Activated gamma-delta T cell (primary cell): ENCODE measurements at places on chromosomes 2 and 18.
A peak's percentile ranks its signal among the peaks of the same experiment; 100 is the strongest.

- peak; percentile 20 for DNase-seq
Observed at GRCh38 chr2:95345563-95346230, 48.5 kb downstream of the KCNIP3 start.

DNA sequence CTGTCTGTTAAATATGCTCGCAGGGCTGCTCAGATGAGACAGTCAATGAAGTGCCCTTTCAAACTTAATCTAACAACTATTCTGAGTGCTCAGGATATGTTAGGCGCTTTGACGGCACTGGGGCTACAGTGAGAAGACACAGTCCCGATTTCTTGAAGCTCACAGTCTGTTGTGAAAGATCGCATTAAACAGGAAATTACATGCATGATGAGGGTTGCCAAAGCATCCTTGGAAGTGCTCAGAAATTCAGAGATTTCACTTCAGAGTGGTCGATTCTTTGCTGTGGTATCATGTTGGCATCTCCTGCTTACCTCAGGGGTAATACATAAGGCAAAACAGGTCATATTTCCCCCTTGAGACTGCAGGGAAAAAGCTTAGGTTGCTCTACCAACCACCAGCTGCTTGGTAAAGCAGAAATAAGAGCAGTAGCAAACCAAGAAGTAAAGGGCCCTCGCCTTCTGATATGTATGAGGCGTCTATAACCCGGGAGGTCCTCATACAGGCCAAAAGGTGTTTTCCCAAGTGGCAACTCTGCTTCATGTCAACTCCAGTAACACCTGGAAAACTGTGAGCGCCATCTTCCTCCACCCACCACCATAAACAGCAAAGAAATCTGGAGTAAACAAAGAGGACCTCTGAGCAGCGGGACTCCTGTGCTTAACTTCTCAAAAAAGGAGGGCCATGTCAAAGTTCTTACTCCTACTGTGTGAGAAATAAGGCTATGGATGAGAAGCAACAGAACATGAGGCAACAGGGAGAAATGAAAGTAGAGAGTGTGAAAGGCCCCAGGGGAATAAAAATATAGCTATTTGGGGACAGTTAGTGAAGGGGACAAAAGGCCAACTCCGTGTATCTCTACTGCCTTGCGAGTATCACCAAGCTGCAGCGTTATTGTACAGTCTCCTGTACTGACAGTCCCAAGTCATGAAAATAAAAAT is 79.3 kb downstream of the CLHC1 start:
- no peak for DNase-seq

DNA sequence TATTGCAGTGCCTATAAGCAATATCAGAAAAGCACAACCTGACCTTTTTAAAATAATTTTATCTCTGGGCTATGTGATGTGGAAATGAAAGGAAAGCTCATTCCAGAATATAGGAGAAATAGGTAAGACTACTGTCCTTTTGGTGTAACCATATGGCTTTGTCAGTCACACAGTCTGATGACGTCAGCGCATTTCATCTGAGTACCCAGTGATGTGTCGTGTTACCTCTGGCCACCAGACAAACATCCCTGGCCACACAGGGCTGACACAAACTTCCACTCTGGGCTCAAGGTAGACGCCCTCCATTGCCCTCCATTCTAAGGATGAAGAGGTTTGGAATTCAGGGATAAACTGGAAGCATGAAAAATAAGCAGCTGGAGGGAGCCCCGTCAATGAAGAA is 506.7 kb downstream of the CMPK2 start:
- no peak for DNase-seq

DNA sequence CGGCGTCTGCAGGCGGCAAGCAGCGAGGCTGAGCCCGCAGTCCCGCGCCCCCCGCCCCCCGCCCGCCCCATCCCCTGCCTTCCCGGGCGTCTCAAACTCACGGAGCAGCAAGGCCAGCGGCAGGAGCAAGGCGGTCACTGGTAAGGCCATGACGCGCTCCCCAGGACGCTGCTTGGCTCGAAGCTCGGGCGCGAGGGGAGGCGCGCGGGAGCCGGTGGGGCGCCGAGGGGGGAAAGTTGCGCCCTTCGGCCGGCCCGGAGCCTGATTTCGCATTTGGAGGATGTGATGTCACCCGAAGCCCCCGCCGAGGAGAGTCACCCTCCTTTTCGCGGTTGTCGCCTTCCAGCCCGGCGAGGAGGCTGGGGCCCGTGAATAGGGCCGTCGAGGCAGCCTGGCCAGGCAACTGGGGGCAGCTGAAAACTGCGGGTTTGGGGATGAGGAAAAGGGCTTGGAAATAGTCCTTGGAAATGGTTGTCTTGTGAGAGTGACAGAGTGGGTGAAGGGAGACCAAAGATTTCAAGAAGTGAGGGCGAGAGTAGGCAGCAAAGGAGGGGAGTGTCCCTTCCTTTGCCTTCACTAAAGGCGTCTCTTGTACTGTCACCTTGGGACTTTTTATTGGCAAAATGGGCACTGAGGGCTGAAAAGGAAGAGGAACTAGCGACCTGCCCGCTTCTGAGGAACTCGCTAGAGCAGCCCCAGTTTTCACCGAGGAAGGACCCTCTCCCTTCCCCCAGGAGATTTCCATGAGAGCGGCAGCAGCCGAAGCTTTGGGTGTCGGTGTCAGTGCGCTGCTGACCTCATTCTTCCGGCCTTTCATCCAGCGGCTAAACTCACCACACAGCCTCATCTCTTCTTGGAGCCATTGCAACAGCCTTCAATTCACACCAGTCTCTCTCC is at the start of gene CD8A:
Gene CD8A, minus strand, starts transcription at position 238 of the 897 bp plus-strand sequence. Its CDS starts 88 bp downstream, at position 150.
- DNase-seq = peak; percentile 27

GRCh38 chr18:55637204-55637603 is 49.2 kb upstream of the TCF4 start:
- DNase-seq = no peak

- no peak for DNase-seq
Observed at GRCh38 chr18:80105369-80106167, 3.5 kb upstream of the ADNP2 start.

- no peak for DNase-seq
Observed at GRCh38 chr18:42520138-42520537, 565.1 kb downstream of the PIK3C3 start.

DNA sequence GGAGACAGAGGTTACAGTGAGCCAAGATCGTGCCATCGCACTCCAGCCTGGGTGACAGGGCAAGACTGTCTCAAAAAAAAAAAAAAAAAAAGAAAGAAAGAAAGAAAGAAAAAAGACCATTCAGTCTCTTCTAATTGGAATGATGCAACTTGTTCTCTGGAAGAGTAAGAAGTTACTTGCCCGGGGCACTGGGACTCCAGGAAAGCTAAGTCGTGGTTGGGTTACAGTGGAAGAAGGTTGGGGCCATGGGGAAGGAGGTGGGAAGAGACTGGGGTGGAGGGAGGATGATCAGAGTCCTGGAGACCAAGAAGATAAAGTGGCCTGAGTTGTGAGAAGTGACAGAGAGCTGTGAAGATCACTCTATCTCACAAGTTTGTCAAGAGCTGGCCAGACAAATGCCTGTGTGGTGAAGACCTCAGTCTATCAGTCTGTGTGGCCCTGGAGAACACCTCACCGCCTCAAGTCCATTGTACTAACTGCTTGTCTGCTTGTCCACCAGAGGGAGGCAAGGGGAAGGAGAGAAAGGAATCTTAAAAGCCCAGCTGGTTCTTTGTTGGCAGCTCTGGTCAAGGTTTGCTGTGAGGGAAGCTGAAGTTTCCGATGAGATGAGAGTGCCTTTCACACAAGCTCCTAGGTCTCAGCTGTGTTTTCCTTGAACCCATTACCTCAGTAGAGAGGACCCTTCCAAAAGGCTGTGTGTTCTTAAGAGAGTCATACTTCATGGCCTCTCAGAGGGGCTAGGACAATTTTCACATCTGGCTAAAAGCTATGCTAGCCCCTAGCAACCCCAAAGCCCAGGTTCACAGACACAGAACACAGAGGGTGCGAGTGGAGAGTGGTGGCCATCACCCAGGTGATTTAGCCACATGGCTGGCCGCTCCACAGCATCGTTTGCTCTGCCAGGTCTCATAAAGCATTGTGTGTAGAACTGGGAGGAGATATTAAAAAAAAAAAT is 72.0 kb upstream of the TMEM178A start:
- no peak for DNase-seq

- no peak for DNase-seq
Observed at GRCh38 chr18:32358529-32358928, 112.2 kb downstream of the GAREM1 start.
